ENCODE measurements at places on chromosomes 2 and 18.
A peak's percentile ranks its signal among the peaks of the same experiment; 100 is the strongest.

DNA sequence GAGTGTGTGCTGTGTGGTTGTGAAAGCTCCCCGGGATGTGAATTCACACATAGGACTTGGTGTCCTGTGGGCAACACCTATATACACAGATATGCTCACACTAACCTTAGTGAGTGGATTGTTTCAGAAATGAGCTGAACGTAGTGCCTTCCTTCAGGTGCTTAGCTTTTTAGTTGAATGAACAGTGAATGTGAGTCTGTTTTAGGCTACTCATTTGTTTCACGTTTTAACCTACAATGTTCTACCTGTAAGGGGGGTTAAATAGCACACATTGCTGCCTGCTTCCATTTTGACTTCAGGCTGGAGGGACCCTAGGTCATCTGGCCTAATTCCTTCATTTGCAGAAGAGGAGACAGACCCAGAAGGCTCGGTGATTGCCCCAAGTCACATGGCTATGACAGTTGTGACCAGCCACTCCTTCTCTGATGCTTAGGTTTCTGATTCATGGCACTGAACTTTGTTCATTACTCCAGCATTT is 1.0 kb downstream of the PLEK start:
- DNase-seq: no peak

- DNase-seq: peak; percentile 79
Observed at GRCh38 chr2:42095923-42096408, 48.1 kb downstream of the PKDCC start.

GRCh38 chr2:195594248-195594647 is 62.8 kb upstream of the SLC39A10 start:
- DNase-seq: no peak

GRCh38 chr2:215917953-215918620 is 95.3 kb downstream of the MREG start:
- peak; percentile 44 for DNase-seq

DNA sequence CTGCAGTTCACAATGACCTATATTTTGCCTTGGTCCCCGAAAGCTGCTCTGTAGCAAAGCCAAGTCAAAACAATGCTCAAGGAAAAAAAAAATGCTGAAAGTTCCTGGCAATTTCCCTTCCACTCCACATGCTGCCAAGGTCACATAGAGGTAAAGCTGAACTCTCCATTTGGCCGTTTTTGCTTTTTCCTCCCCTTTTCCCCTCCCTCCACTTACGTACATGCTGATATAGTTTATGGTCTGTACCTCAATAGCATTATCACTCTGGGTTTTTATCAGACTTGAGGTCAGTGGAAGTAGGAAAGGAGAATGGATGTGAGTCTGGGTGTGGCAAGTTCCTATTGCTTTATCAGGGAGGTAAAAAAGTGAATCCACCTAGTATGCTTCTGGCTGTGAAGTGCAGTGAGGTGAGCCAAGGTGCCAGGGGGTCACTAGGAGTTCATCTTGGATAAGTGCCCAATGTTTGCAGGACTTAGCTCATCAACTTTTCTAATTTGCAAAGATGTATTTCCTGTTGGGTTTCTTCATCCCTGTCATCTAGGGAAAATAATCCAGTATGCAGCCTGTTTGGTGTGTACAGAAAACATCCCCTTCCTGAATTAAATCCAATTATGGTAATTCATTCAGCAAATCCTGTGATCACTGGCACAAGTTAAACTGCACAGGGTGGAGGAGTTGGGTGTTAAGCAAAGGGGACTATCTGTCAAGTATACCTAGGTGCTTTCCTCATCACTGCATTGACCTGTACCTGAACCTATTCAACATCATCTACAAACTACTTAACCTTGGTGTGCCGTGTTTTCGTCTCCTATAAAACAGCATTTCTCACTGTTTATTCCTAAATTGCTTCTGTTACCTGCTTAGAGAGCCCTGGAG is 124.3 kb upstream of the CYP26B1 start:
- DNase-seq: no peak

DNA sequence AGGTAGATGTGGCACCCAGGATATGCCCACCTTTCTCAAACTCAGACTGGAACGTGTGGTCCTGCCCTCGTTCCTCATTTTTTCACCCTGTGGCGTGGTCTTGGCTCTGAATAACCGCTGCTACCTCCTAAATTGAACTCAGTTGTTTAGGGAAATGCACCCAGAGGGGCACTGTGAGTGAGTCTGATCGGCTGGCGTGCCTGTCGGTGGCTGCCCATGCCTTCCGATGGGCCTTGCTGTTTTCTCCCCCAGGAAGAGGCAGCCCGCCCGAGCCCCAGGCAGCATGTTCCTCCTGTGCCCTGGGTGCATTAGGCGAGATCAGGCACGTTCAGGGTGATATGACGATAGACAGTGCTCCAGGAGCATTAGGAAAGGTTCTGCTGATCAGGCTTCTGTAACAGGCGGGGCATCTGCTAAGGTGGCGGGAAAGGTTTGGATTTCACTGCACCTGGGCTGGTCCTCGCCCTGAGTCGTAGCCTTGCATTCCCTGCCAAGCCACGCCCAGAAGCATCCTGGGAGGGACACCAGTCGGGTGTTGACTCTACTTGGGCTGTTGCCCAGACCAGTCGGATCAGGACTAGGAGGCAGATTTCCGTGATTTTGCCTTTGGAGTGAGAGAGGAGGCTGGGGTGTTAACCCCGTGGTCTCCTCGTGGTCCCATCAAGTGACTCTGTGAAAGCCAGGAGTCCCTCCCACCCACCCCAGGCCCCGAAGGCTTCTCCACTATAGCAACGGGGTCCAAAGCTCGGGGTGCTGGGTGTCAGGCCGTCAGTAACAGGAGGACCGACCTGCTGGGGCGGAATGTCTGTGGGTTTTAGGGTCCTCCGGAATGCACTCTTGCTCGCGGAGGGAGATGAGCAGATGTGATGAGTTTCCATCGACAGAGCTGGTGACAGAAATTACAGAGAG is 75.1 kb downstream of the SH3BP4 start:
- peak; percentile 72 for DNase-seq

- no peak for DNase-seq
Observed at GRCh38 chr2:206218796-206219499, 55.5 kb upstream of the ZDBF2 start.

DNA sequence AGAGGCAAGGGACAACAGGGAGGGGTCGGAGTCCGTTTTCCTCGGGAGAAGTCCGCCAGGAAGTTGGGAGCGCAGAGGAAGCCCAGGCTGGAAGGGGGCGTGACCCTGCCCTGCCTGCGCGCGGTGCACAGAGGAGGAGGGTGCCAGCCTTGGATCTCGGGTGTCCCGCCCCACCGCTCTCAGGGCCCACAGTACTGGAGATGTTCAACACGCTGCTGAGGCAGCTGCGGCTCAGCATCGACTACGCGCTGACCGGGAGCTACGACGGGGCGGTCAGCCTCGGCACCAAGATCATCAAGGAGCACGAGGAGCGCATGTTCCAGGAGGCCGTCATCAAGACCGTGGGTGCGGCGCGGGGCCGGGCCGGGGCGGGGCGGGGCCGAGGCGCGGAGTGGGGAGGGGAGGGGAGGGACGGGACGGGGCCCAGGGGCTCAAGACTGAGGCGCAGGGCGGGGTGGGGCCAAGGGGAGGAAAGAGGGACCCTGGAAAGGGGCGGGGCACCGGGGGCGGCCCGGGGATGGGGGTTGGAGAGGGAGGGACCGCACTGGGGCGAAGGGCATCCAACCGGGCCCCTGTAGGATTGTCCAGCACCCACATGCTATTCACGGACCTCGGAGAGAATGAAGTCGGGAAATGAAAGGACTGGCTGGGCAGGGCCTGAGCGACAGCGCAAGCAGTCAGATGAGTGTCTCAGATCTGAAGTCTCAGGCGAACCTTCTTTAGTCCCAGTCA is 36.6 kb downstream of the POMC start:
- DNase-seq: peak; percentile 16

GRCh38 chr2:9543557-9543956 is 12.1 kb downstream of the ADAM17 start:
- DNase-seq: no peak

- DNase-seq: no peak
Observed at GRCh38 chr2:224308272-224308911, 93.5 kb downstream of the FAM124B start.

GRCh38 chr2:179677077-179677688 is 184.2 kb downstream of the ZNF385B start:
- DNase-seq: no peak

GRCh38 chr2:238244151-238244550 is 4.3 kb upstream of the HES6 start:
- no peak for DNase-seq

DNA sequence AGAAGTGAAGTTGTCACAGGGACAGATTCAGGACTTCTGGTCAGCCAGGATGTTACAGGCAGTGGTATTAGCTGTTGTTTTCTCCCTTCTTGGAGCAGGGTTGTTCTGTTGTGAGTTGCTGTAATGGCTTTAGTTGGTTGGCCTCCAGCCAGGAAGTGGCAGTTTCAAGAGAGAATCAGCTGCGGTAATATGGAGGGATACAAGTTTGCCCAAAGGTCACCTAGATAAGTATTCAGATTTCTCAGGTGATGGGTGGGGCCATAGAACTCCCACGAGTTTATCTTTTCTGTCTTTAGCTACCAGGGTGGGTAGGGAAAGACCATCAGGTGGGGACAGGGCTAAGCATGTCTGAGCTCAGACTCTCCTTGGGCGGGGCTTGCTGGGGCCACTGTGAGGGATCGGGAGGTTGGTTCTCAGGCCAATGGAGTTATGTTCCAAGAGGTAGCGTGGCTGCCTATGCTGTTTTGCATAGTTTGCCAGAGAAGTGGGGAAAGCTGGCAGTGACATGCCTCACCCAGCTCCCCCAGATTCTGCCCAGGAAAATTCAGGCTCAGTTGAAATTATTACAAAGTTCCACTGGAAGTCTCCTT is 640.4 kb upstream of the CHAC2 start:
- no peak for DNase-seq

- DNase-seq: no peak
Observed at GRCh38 chr2:197256547-197257170, 53.9 kb downstream of the ANKRD44 start.

GRCh38 chr2:203820969-203821368 is 46.6 kb upstream of the CTLA4 start:
- no peak for DNase-seq

GRCh38 chr2:101912545-101912944 is 79.2 kb upstream of the IL1R2 start:
- DNase-seq: no peak

GRCh38 chr2:72572501-72572900 is 253.3 kb downstream of the EXOC6B start:
- DNase-seq: no peak

GRCh38 chr2:204663816-204664425 is 118.6 kb downstream of the PARD3B start:
- no peak for DNase-seq

DNA sequence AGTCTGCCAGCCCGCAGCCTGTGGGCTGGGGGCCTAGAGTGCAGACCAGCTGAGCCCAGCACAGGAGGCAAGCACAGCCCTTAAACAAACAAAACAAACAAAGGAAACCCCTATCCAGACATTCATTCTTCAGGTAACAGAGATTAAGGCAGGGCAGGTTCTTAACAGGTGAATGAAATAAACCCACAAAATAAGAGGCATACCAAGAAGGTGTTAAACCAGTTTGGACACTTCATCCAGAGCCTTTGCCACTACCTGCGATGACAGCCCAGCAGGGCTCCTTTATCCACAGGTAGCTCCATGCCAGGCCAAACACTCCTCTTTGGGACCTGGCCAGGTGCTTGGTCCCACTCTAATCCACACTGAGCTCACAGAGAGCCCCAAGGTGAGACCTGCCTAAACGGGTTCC is 209.7 kb upstream of the SIX2 start:
- no peak for DNase-seq

- no peak for DNase-seq
Observed at GRCh38 chr2:233259730-233260129, 8.3 kb downstream of the ATG16L1 start.

- no peak for DNase-seq
Observed at GRCh38 chr2:107743274-107743673, 83.4 kb upstream of the RGPD4 start.

- no peak for DNase-seq
Observed at GRCh38 chr2:29495068-29495467, 379.9 kb downstream of the CLIP4 start.

- DNase-seq: no peak
Observed at GRCh38 chr18:45286431-45286830, 328.8 kb upstream of the SLC14A2 start.
